Stimulated activated naive CD4-positive, alpha-beta T cell (primary cell): ENCODE measurements at places on chromosomes 11 and 22.

- DNase-seq: no peak
These were observed 42.6 kb upstream of the SCUBE2 start for GRCh38 chr11:9133956-9134355.

DNA sequence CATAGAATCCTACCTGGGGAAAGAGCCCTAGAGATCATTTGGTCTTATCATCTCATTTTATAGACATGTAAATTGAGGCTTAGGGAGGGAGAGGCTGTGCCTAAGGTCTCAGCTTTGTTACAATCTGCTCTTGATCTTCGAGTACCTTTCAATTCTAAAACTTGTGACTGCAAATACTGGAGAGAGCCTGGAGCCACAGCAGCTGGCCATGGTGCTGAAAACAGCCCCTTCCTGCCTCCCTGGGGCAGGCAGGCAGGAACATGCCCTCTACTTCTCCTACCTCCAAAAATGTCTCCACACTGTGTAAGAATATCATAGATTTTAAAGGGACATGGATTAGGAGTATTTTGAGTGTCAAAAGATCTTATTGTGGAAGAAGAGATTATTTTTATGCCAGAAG, 52.2 kb downstream of the C22orf42 start:
- no peak for DNase-seq

- no peak for DNase-seq
These were observed 87.1 kb upstream of the GRK3 start for GRCh38 chr22:25477358-25477757.

GRCh38 chr22:26744892-26745808, 87.8 kb downstream of the MIAT start:
- no peak for DNase-seq

- no peak for DNase-seq
These were observed 68.3 kb upstream of the NAV2 start for GRCh38 chr11:19644316-19644715.

DNA sequence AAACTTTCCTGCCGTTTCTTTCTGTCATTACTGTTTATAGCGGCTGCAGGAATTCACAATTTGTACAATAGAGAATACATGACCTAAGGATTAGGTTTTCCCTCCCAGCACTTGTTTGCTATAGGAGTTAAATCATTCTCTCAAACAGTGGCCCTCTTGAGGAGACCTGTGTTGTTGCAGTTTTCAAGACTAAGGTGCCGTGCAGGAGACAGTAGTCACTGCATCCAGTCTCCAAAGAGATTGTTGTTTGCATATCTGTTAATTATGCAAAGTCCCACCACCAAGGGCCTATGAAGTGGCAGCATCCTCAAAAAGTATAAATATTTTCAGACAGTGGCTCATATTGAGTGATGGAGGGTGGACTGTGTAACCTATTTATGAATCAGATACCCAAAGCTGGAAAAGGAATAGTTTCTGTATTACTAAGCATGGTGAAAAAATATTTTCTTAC, 2.3 kb downstream of the PRSS23 start:
- no peak for DNase-seq

DNA sequence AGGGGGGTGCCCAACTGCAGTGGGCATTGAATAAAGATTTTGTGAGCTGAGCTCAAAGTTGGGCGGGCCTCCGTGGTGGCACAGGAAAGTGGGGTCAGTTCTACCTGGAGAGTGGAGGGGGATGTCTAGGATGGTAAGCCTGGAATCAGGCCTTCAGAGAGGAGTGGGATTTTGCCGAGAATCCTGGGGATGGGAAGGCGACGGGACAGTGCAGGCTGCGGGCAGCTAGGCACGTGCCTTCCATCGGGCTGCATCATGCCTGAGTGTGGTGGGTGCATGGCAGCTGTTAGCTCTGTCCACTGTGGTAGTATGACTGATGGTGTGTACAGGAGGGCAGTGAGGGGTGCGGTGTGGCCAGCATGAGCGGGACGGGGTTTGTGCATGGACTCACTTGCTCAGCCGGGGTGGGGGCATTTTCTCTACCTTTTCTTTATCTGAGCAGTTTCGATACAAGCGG, 3.6 kb downstream of the SHANK3 start:
- no peak for DNase-seq

- DNase-seq: no peak
These were observed 9.1 kb downstream of the APOL4 start for GRCh38 chr22:36192542-36192941.
